ENCODE measurements at places on chromosomes 3 and 15. TPM values are rescaled to one million over a fixed set of nuclear protein-coding genes. Genes with fewer than 3 reads are reported as not detected.

Gene CD86
- total RNA-seq, result 3.6 TPM

Gene DNAH12
- total RNA-seq, result 0.16 TPM

Gene SNTN
- total RNA-seq, result not detected

Gene TOPBP1
- 10.4 TPM for total RNA-seq

Gene CPB1
- total RNA-seq, result not detected

Gene PEX5L
- 0.41 TPM for total RNA-seq

Gene CATSPER2
- 1.2 TPM for total RNA-seq

Gene COL6A5
- total RNA-seq, result not detected

Gene GPR27
- total RNA-seq, result 7.3 TPM

Gene TRH
- total RNA-seq, result not detected

DNA sequence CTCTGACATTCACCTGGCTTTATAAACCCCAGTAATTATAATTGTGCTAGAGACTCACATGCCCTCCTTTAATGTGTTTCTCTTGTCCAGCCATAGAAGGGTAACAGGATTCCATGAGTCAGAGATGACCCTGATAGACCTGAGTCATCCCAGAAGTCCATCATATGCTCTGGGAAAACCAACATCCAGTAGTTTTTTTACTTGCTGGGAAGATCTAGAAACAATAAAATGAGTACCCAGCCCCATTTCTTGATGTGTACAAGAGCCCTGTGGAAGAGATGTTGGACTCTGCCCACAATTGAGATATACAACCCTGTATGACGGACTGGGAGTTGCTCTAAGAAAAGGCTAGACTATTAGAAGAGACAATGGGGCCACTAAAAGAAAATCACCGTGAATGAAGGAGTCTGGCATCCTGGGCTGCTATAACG is 22.4 kb upstream of the THUMPD3 start:
- no peak for DNase-seq

GRCh38 chr3:120090422-120090821 is 3.8 kb downstream of the GSK3B start:
- DNase-seq, result no peak

GRCh38 chr15:60154764-60155325 is 150.7 kb downstream of the FOXB1 start:
- DNase-seq, result no peak

- no peak for DNase-seq
These were observed 124.4 kb upstream of the LIPC start for GRCh38 chr15:58307313-58307961.

DNA sequence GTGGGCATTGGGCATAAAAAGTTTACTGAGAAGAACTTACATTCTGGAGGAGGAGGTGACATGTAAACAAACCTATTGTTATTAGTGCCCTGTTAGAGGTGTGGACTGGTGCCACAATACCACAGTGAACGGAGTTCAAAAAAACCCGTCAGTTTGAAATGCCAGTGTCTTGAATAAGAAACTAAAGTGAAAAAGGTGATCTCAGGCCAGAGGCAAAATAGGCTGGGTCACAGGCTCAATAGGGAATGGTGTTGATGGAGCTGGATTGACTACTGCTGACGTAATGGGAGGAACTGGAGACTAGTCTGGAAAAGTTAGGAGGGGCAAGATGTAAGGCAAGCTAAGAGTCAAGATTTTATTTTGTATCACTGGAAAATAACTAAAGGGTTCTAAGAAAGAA is 1.6 kb upstream of the DCBLD2 start:
- DNase-seq, result no peak

DNA sequence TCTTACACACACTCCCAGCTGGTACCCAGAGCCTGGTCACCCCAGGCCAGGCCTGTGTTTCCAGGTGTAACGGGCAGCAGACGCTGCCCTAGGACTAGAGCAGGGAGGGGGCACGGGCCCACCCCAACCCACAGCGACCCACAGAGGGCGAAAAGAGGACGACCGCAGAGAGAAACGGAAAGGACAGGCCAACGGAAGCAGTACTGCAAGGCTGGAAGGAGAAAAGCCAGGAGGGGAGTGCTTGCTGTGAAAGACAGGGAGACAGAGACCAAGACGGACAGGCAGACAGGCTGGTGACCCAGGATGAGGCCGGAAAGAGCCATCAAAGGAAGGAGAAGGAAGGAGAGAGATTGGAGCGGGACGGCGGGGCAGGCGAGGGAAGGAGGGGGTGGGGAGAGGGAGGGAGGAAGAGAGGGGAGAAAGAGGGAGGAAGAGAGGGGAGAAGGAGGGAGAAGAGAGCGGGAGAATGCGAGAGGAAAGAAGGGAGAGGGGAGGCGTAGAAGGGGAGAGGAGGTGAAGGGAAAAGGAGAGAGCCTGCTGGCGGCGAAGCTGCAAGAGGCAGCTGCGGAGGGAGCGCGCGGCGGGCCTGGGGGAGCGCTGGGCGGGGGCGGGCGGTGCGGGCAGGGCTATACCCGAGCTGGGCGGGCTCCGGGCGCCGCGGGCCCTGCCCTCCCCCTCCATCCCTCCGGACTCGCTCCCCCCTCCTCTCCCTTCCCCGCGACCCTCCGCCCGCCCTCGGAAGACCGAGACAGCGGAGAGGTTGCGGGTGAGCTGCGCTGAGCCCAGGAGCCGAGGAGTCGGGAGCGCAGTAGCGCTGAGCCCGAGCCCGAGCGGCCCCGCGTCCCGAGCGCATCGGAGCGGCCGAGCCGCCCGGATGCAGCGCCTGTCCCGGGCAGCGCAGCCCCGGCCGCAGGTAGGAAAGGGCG is at the start of gene SLC6A1:
Gene SLC6A1 (plus strand): TSS at position 732 of the 926 bp plus-strand sequence. CDS start 24,464 bp downstream, outside the sequence.
- DNase-seq, result no peak

GRCh38 chr3:10373686-10374261 is 52.9 kb upstream of the SEC13 start:
- DNase-seq, result no peak

DNA sequence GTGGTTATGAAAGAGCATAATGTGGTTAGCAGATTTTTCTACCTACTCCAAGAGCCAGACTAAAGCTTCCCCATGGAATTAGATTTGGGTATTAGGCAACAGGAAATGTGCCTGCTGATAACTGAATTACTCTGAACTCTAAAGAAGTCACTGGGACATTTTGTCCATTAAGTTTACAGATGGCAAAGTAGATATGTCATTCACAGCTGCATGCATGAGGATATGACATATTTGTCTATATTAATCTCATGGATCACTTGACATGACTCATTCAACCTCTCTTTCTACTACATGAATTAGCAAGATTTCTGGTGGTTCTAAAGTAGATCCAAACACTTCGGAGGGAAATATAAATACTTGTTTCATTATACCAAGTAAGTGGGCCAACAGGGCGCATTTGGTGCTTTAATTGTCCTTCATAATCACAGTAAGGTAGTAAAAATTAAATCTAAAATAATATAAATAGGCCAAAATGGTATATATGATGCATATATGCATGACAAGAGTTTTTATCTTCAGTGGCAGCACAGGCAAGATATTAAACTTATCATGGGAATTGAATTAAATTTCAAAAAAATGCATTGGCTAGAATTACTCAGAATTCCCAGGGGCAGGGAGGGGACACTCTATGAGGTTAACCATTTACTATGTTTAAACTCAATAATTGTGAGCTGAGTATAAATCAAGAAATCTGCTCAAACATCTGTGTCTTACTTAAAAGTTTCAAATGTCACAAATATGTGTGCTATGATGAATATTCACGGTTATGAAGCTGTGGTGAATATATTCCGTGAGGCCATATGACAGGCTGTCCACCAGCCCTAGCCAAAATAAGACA is 365.3 kb upstream of the KCNMB2 start:
- no peak for DNase-seq

- no peak for DNase-seq
These were observed 548.8 kb upstream of the MDFIC2 start for GRCh38 chr3:70861234-70861633.

- no peak for DNase-seq
These were observed 16.6 kb downstream of the ABI3BP start for GRCh38 chr3:100976611-100977010.

GRCh38 chr3:72544239-72544638 is 304.0 kb downstream of the SHQ1 start:
- DNase-seq, result no peak

- no peak for DNase-seq
These were observed 468.3 kb upstream of the CBLB start for GRCh38 chr3:106337116-106337515.

GRCh38 chr15:96020133-96020532 is 310.4 kb upstream of the NR2F2 start:
- DNase-seq, result no peak

GRCh38 chr15:29611057-29611456 is 211.2 kb downstream of the TJP1 start:
- no peak for DNase-seq

- DNase-seq, result no peak
These were observed 5.9 kb upstream of the ITPKA start for GRCh38 chr15:41487802-41488201.

GRCh38 chr3:105375750-105376511 is 9.2 kb downstream of the ALCAM start:
- no peak for DNase-seq

- DNase-seq, result peak; percentile 37
These were observed 77.3 kb upstream of the MAGI1 start for GRCh38 chr3:66115858-66116654.

GRCh38 chr15:35362195-35362829 is 183.7 kb downstream of the DPH6 start:
- no peak for DNase-seq

DNA sequence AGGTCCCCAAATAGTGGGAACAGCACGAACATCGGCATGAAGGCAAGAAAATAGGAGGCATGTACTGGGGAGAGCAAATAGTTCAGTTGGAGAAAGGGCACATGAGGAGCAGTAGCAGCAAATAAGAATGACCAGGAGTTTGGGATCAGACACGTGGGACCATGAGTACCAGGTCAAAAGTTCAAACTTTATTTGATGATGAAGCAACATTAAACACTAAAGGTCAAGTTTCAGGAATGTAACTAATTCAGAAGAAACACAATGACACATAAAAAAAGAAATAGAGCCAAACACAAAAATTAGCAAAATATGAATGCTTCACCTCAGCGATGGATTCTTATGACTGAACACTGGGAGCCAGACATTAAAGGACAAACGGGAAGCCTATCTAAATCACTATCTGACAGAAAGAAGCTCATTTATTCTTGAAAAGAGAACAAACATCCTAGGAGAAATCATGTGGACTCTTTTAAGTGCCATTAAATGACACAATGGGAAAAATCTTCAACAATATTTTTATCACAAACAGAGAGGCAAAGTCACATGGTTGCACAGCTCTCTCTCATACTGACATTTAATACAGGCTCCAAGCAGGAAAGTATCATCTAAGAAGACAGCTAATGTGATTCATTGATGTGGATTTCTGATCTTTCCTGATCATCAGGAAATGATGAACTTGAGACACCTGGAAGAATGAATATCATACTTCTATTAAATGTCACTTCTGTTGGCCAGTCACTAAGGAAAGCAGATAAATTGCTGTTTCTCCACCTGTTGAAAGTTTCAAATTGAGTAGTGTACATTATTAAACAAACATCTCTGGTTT is 216.9 kb upstream of the THBS1 start:
- no peak for DNase-seq

DNA sequence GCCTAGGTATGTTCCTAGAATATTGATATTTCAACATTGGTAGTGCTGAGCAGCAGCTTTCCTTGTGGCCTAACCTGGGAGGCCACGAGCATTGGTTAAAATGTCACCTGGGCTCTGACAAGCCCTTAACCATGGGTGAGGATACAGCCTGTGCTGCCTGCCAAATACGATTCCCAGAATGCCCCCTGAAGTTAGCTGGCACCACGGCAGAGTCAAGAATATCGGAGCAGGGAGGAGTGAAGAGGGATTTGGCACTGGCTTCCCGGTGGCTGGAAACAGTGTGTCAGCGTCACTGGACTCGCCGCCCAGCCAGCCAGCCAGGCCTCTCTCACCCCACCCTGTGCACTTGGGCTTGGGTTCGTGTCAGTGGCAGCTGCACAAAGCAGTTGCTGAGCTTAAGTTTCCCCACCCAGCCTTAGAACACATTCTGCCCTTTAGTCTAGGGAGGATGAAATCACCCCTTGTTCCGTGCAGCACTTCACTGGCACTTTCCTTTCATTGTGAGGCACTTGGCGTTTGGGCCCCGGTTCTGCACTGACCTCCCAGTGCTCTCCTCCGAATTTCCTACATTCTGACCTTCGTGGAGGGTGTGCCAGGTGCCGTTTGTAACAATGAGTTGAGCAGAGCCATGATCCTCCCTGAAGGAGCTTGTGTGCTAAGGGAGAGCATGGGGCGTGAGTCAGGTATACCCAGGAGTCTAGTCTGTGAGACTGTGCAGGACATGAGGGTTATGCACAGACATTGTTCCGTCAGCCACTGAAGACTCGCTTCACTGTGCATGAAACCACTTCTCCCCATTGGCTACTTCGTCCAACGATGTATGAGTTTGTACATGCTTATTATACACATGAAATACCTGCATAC is 152.8 kb upstream of the BHLHE40 start:
- peak; percentile 85 for DNase-seq

DNA sequence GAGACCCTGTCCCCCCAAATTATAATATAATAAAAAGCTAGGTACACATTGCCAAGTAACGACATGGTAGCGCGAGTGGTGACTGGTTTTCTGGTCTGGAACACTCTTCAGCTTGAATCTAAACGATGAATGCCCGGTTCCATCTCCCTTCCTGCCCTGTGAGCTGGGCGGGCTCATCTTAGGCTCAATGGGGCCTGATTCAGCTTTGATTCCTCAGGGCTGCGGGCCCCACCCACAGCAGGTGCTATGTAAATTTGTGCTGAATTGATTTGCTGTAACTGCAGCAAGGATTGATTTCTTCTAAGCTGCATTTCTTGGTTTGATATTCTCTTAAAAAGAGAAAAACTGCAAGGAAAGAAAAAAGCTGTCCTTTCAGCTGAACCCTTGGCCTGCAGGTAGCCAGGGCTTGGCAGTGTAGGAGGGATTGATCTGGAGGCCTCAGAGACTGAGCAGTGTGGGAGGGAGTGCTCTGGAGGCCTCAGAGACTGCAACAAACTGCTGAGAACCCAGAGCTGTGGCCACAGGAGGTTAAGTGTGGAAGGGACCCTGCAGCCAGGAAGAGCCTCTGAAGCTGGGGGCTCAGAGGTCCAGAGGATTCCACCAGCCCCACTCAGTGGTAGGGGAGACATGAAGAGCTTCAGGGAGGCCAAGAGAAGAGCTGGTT is 231.6 kb downstream of the XXYLT1 start:
- no peak for DNase-seq

DNA sequence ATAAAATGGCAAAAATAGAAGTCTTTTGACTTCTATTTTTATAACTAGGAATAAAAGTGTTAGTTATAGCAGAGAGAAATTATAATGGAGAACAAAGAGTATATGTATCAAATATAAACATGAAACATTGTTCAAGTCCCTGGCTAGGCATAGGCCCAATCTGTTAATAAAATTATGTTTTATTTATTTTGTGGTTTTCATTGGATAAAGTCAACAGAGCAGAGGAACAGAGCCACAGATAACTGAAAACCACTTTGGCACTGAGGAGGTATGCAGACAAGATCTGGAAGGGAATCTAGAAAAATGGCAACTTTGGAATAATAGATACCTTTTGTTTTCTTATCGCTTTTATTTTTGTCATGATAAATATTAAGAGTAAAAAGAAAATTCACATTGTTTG is 50.4 kb upstream of the ICE2 start:
- DNase-seq, result no peak

Data from left ventricle myocardium inferior (tissue), 1 donor.